ENCODE measurements at places on chromosomes 1 and 21.

GRCh38 chr1:1918901-1919303 lies at the start of gene TMEM52:
TSS of gene TMEM52 (minus strand) at chr1:1919279. CDS start at chr1:1919265, 14 bp downstream.
- no peak for DNase-seq

DNA sequence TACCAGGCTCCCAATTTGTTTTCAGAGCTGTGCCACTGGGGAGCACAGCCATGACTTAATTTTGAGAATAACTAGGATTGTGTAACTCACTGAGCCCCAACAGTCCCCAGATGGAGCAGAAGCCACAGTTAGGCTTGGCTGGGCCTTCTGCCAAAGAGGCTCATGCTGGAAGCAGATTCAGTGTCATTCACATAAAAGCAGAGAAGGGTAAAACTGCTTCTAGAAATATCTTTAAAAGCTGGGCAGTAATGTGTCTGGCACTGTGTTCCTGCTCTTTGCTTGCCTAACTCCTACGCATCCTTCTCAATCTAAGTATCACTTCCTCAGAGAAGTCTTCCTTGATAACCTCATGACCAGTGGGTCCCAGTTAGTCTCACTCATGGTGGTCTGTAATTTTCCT lies 20.3 kb downstream of the STK40 start:
- no peak for DNase-seq

DNA sequence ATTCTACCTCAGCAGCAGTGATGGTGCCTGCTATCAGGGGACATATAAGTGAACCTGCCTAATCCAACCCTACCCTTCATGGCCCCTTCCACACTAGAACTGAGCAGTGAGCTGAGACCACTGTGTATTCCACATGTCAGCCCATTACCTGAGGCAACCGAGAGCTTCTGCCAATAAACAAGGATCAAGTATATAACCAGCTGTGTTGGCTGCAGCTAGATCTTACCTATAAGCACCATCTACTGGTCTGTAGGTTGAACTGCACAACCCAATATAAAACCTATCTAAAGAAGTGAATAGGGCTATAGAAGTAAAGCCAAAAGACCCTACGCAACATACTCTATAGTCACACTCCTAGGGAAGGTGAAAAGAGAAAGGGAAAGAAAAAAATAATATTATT lies 376.9 kb downstream of the HHIPL2 start:
- DNase-seq: peak; percentile 19

- no peak for DNase-seq
Measured at GRCh38 chr1:236524142-236524894, 536 bp downstream of the LGALS8 start.

GRCh38 chr1:215824245-215824644 lies 257.1 kb downstream of the KCTD3 start:
- DNase-seq: no peak

DNA sequence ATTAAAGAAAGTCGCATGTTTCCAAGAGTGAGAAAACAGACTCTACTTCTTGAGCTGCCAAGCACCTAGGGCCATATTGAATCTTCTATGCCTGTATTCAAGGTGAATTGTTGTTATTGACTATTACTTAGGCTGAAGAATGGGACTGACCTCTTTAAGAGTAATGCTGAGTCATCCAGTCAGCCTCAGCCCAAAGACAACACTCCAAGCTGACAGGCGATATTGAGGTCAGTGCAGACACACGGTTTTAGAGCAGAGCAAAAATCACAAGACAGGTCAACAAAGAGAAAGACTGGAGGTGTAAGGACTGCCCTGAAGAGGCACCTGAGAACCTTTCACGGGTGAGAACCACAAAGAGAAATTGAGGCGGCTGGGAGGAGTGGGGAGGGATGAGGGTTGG lies 146.9 kb downstream of the MIS18A start:
- DNase-seq: peak; percentile 31

- DNase-seq: no peak
Measured at GRCh38 chr1:83882906-83883305, 116.0 kb downstream of the TTLL7 start.

DNA sequence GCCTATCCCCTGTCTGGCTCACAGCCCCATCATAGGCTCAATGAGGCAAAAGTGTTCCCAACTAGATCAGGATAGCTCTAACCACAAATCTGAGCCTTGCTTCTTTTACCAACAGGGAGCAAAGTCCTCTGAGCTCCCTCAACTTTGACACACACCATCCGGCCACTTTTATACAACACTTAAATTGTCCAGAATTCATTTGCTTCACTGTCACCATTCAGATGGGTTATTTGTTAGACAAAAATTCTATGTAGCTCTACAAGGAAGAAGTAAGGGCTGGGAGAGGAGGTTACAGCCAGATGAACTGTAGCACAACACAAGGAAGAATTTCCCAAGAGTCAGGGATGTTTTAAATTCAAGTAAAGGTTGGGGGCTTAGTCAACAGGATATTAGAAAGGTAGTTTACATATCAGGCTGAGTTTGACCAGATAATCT lies 50.8 kb downstream of the TGFBR3 start:
- no peak for DNase-seq

DNA sequence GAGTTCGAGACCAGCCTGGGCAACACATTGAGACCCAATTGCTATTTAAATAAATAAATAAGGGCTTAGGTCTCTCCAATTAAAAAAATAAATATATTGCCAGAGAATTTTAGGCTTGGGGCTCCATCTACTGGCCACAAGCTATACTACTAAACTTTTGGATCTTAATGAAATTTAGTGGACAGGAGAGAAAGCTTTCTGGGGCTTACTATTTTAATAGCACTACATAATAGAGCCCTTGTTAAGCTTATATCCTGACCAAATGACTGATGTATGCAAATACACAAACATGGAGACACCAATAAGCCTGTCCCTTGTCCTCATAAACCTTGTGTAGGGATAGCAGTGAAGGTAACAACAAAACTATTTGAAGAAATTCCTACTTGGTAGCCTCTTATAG lies 18.4 kb downstream of the CCT3 start:
- no peak for DNase-seq

- no peak for DNase-seq
Measured at GRCh38 chr1:1041092-1041523, 21.2 kb downstream of the AGRN start.

DNA sequence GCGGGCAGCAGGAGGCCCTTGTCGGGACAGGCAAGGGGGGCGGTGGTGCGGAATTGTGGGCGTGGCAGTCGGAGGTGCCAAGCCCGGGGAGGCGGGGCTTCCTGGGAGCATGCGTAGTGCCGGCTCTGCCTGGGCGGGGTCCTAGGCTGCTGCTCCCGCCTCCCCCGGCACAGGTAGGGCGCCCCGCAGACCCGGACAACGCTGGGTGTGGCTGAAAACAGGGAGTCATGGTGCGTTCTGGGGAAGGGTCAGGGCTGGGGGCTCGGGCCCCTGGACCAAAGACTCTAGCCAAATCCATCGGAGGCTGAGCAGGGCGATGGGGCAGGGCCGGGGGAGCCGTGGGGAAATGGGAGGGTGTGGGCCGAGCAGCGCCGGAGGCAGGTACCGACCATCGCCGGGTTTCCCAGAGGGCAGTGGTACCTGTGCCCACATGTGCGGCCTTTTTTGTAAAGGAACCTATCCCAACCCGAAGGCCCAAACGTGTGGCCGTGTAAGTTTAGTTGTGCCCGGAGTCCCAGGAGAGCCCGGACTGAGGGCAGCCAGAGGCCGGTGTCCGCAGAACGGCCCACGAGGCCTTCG lies 231.9 kb downstream of the SDCCAG8 start:
- no peak for DNase-seq

- DNase-seq: no peak
Measured at GRCh38 chr1:57163325-57163724, 197.5 kb upstream of the C8B start.

DNA sequence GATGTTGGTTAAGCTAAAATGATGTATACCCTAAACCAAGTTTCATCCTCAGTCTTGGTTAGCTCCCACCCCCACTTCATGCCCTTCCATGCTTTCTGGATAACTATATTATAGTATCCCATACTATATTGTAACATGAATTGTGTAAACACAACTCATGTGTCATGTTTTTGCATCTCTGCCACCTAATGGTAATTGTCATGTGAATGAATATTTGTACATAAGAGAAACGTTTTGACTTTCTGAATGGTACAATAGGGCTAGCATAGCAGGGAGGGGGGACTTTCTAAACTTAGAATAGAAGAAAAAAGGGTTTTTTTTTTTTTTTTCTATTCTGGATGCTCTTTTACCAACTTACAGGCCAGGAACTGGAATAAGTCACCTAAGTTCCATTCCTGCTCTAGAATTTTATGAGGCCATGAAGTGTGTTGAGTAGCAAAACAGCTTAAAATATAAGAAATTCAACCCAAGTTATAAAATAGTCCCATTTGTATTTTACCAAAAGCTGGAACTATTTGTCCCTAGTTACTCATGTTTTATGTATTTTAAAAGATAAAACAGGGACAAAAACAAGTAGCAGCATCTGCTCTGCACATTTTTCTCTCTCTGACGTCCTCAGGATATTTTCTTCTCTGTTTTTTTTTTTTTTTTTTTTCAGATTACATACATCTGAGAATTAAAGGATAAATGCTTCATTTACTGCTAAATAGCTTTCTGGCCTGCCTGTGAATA lies 77.4 kb downstream of the HLX start:
- DNase-seq: no peak

Measured in epithelial cell of proximal tubule (primary cell).